Endothelial cell (in vitro differentiated cells): ENCODE measurements at places on chromosomes 5 and 9. TPM values are rescaled to one million over a fixed set of nuclear protein-coding genes. Genes with fewer than 3 reads are reported as not detected.

MOB3B gene
- total RNA-seq: 6.4 TPM

NSG2 gene
- total RNA-seq: not detected

SLC25A25 gene
- 8.5 TPM for total RNA-seq

ZNF484 gene
- 12.4 TPM for total RNA-seq

ZFAND5 gene
- total RNA-seq: 154 TPM

MACIR gene
- 9.2 TPM for total RNA-seq

CCL21 gene
- total RNA-seq: not detected

GRCh38 chr9:93904649-93905472 lies 50.3 kb downstream of the BARX1 start:
- peaks cover 8% of the 10 kb centered on the region for H3K27me3 ChIP-seq
- H3K36me3 ChIP-seq: no peaks in the 10 kb centered on the region
- H3K4me1 ChIP-seq: no peaks in the 10 kb centered on the region
- no peak overlapping the region for H3K4me3 ChIP-seq
- no peak overlapping the region for H3K27ac ChIP-seq
- DNase-seq: no peak

DNA sequence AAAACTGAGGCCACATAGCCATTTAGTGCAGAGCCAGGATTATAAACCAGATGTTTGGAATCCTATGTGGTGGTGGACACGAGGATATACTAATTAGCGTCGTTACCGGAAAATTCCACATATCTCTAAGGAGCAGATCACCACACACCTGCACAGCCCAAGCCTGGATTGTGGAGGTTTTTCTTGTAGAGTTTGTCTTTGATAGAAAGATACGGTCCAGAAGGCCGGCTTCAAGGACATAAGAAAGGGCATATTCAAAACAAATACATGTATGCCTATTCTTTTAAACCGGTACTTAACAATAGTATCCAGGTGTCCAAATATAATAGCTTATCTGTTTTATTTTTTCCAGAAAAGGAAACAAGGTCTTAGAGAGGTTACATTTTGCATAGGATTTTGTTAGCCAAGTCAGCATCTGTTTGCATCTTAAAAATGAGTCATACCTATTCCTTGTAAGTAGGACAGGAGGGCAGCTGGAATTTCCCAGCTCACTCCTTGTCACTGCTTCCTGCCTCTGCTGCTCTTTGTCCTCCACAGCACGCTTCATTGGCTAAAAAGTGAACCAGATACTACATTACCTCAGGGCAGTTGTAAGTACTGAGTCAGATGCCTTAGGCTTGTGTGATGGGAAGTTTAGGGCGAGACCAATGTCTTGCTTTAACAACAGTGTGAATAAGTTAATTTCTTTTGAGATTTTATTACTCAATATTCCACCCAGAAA lies 3.6 kb downstream of the TMC1 start:
- H3K4me3 ChIP-seq: no peak overlapping the region
- no peaks in the 10 kb centered on the region for H3K36me3 ChIP-seq
- H3K27me3 ChIP-seq: no peaks in the 10 kb centered on the region
- peaks cover 18% of the 10 kb centered on the region for H3K4me1 ChIP-seq
- peak overlapping the region; percentile 64 for H3K27ac ChIP-seq

DNA sequence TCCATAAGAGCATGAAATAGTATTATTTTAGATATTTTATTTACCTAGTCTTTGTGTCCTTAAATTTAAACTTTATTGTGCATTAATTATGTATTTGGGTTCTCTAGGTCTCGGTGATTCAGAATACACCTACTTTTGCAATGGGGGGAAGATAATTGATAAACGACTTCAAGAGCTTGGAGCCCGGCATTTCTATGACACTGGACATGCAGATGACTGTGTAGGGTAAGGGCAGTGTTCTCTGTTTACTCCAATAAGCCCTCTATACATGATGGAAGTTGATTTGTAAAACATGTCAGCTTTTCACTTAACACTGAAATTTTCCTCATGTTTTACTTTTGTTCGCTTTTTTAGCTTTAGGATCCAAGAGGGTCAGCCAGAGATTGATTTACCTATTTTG lies 6.2 kb downstream of the MTRR start:
- peaks cover 19% of the 10 kb centered on the region for H3K36me3 ChIP-seq
- no peak overlapping the region for H3K4me3 ChIP-seq
- H3K27me3 ChIP-seq: peaks cover 2% of the 10 kb centered on the region
- no peak for DNase-seq
- peaks cover 4% of the 10 kb centered on the region for H3K4me1 ChIP-seq

GRCh38 chr9:135877791-135878527 lies 29.4 kb downstream of the CAMSAP1 start:
- H3K27me3 ChIP-seq: peaks cover 4% of the 10 kb centered on the region
- peaks cover 9% of the 10 kb centered on the region for H3K4me1 ChIP-seq
- no peak overlapping the region for H3K4me3 ChIP-seq
- no peak for DNase-seq

GRCh38 chr5:115209279-115209678 lies 39.6 kb upstream of the TRIM36 start:
- H3K27ac ChIP-seq: no peak overlapping the region
- no peaks in the 10 kb centered on the region for H3K36me3 ChIP-seq
- H3K27me3 ChIP-seq: no peaks in the 10 kb centered on the region
- DNase-seq: no peak

DNA sequence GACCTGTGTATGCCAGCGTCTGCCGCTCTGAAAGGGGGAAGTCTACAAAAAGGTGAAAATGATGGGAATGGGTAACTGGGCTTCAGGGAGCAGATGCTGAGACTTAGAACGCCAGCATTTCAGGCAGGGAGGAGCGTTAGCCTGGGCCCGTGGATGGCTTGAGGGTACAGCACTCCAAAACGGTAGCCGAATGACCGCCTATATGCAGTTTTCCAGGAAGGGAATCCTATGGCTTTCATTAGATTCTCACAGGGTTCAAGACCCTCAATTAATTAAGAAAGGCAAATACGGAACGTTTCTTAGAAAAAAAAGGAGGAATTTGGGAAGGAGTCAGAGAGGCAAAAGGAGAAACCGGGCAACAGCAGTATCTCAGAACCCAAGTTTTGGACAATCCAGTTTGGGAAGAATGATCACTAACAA lies 639 bp downstream of the AMACR start:
- H3K27ac ChIP-seq: peak overlapping the region; percentile 76
- H3K4me1 ChIP-seq: peaks cover 21% of the 10 kb centered on the region
- H3K36me3 ChIP-seq: peaks cover 25% of the 10 kb centered on the region
- H3K27me3 ChIP-seq: peaks cover 6% of the 10 kb centered on the region
- H3K4me3 ChIP-seq: peak overlapping the region; percentile 93
- no peak for DNase-seq

GRCh38 chr9:133060417-133060841 lies 1.4 kb upstream of the CEL start:
- H3K4me1 ChIP-seq: peaks cover 16% of the 10 kb centered on the region
- H3K36me3 ChIP-seq: peaks cover 14% of the 10 kb centered on the region
- H3K27me3 ChIP-seq: peaks cover 1% of the 10 kb centered on the region
- no peak overlapping the region for H3K4me3 ChIP-seq

DNA sequence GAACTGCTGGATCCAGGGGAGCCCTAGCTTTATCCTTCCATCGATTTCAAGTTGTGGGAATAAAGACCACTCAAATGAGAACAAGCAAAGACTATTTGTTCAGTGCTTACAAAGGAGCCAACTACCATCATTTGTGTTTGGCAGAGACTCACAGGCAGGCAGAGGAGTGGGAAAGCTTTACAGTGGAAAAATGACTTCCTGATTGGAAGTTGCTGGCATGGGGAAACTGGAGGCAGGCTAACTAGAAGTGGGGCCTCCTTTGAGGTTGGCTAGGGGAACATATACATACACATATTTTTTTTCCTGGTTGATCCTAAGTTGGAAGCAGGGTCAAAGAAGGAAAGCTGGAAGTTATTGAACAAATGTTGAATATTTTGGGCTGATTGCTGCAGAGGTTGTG lies 121.7 kb downstream of the ACTBL2 start:
- no peaks in the 10 kb centered on the region for H3K27me3 ChIP-seq
- no peaks in the 10 kb centered on the region for H3K4me1 ChIP-seq
- H3K4me3 ChIP-seq: no peak overlapping the region
- no peak for DNase-seq
- no peaks in the 10 kb centered on the region for H3K36me3 ChIP-seq

DNA sequence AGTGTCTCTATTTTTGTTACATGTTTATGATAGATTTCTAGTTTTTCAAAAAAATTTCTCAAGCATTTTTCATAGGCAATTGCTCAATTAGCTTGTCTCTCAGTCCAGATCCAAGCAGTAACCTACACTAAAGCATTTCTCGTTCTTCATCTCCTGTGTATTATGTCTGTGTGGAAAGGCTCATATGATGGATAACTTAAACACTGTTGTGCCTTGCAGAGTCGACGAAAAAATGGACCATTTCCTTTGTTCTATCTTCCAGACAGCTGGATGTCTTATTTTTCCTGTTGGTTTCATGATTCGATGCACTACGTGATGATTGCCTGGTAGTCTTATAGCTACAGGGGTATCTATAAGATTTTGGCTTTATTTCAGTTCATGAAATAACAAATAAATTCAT lies 347.8 kb downstream of the TRPM3 start:
- peaks cover 3% of the 10 kb centered on the region for H3K4me1 ChIP-seq
- H3K4me3 ChIP-seq: no peak overlapping the region
- no peak for DNase-seq
- H3K27me3 ChIP-seq: no peaks in the 10 kb centered on the region

- peaks cover 1% of the 10 kb centered on the region for H3K27me3 ChIP-seq
- H3K27ac ChIP-seq: no peak overlapping the region
- H3K36me3 ChIP-seq: peaks cover 4% of the 10 kb centered on the region
- no peak overlapping the region for H3K4me3 ChIP-seq
- DNase-seq: no peak
Observed at GRCh38 chr5:158032246-158032645, 173.3 kb upstream of the CLINT1 start.

GRCh38 chr5:55033568-55033967 lies 9.5 kb downstream of the GZMK start:
- no peak overlapping the region for H3K27ac ChIP-seq
- H3K27me3 ChIP-seq: no peaks in the 10 kb centered on the region
- DNase-seq: no peak
- no peaks in the 10 kb centered on the region for H3K4me1 ChIP-seq
- no peaks in the 10 kb centered on the region for H3K36me3 ChIP-seq

DNA sequence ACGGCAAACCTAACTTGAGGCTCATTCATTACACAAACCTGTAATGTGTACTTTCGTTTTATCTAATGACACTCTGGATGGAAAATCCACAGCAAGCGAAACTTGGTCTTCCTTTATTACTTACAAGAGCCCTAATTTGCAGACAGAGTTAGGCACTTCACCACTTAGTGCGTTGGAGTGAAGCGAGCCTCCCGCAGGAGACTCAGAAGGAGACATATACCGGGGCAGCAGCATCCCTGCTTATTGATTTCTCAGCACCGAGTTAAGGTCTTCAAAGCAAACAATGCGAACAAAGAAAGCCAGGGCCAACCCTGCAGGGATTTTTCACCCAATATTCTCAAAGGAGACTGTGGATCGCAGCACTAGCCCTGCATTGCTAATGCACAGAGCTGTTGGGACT lies 28.6 kb downstream of the LSM11 start:
- DNase-seq: no peak
- no peak overlapping the region for H3K27ac ChIP-seq
- H3K4me3 ChIP-seq: no peak overlapping the region
- H3K36me3 ChIP-seq: no peaks in the 10 kb centered on the region
